ENCODE measurements at places on chromosomes 4 and X. TPM values are rescaled to one million over a fixed set of nuclear protein-coding genes. Genes with fewer than 3 reads are reported as not detected.

Gene PNMA3
- 10.9 TPM for total RNA-seq

Gene FRAS1
- total RNA-seq, result not detected

Gene IL2
- not detected for total RNA-seq

Gene CENPVL2
- total RNA-seq, result not detected

Gene TREX2
- 2.7 TPM for total RNA-seq

Gene VSIG4
- total RNA-seq, result 1.8 TPM

Gene AVPR2
- total RNA-seq, result not detected

Gene CT55
- total RNA-seq, result not detected

Gene XKRX
- total RNA-seq, result 1.4 TPM

Gene TMEM144
- total RNA-seq, result 3.4 TPM

Gene H2BW2
- total RNA-seq, result not detected

Gene GLRB
- not detected for total RNA-seq

Gene BEX1
- 1.5 TPM for total RNA-seq

Gene SSX3
- total RNA-seq, result not detected

Gene MAGEC2
- not detected for total RNA-seq

Gene ZNF157
- 0.96 TPM for total RNA-seq

Gene CXorf49
- total RNA-seq, result not detected

Gene SEPTIN6
- total RNA-seq, result 221 TPM

Gene BMPR1B
- not detected for total RNA-seq

Gene ACE2
- not detected for total RNA-seq

Gene VBP1
- total RNA-seq, result 26.4 TPM

Gene ENPEP
- not detected for total RNA-seq

Gene L1CAM
- 1.1 TPM for total RNA-seq

Gene PNCK
- total RNA-seq, result 0.58 TPM

Gene GRIA2
- not detected for total RNA-seq

Gene POU3F4
- not detected for total RNA-seq

Gene GLUD2
- total RNA-seq, result 0.13 TPM

Gene NSG1
- 0.90 TPM for total RNA-seq

Gene QRFPR
- not detected for total RNA-seq

Gene PAGE4
- not detected for total RNA-seq

Gene NRK
- total RNA-seq, result not detected

Gene FRG1
- 45.0 TPM for total RNA-seq

Gene TEX13C
- total RNA-seq, result not detected

Gene REPS2
- total RNA-seq, result 2.0 TPM

Gene CFP
- total RNA-seq, result 32.9 TPM

Gene HSFX2
- total RNA-seq, result not detected

Gene PROM1
- 2.6 TPM for total RNA-seq

Gene KLHL13
- total RNA-seq, result 0.85 TPM

Gene SLC49A3
- 0.86 TPM for total RNA-seq

Gene SMIM10L2A
- total RNA-seq, result 1.3 TPM

Gene ENAM
- not detected for total RNA-seq

Gene DMD
- 0.19 TPM for total RNA-seq

Gene ADH1A
- total RNA-seq, result not detected

Gene CT45A10
- not detected for total RNA-seq

Gene ESX1
- not detected for total RNA-seq

Gene FGF16
- not detected for total RNA-seq

Gene CLDN34
- not detected for total RNA-seq

Gene LRCH2
- not detected for total RNA-seq

Gene CRMP1
- 0.31 TPM for total RNA-seq

Gene GJB1
- total RNA-seq, result not detected

Gene BTC
- total RNA-seq, result not detected

Gene TEX13D
- not detected for total RNA-seq

Gene GAK
- 167 TPM for total RNA-seq

Gene CT45A8
- not detected for total RNA-seq

Gene PPP4R3C
- total RNA-seq, result not detected

Gene OPRPN
- not detected for total RNA-seq

Gene CLRN2
- not detected for total RNA-seq

All from naive thymus-derived CD4-positive, alpha-beta T cell (primary cell).